Esophagus squamous epithelium (tissue), 5 donors: ENCODE measurements at places on chromosomes 5 and 9.
A peak's percentile ranks its signal among the peaks of the same experiment; 100 is the strongest.

DNA sequence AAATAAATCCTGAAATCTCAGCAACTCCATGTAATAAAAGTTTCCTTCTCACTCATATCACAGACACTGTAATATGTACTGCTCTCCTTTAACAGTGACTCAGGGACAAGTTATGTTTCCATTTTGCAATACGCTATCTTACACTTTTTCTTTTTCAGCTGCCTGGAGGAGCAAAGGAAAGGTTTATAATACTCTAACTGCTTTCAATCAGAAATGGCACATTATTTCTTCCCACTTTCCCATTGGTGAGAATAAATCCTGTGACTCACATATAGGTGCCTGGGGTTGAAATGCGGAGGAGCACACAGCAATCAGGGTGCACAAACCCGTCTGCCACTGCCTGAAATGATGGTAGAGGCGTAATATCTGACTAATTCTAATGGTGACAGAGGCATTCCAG, 186.6 kb downstream of the HINT1 start:
- DNase-seq, result no peak

DNA sequence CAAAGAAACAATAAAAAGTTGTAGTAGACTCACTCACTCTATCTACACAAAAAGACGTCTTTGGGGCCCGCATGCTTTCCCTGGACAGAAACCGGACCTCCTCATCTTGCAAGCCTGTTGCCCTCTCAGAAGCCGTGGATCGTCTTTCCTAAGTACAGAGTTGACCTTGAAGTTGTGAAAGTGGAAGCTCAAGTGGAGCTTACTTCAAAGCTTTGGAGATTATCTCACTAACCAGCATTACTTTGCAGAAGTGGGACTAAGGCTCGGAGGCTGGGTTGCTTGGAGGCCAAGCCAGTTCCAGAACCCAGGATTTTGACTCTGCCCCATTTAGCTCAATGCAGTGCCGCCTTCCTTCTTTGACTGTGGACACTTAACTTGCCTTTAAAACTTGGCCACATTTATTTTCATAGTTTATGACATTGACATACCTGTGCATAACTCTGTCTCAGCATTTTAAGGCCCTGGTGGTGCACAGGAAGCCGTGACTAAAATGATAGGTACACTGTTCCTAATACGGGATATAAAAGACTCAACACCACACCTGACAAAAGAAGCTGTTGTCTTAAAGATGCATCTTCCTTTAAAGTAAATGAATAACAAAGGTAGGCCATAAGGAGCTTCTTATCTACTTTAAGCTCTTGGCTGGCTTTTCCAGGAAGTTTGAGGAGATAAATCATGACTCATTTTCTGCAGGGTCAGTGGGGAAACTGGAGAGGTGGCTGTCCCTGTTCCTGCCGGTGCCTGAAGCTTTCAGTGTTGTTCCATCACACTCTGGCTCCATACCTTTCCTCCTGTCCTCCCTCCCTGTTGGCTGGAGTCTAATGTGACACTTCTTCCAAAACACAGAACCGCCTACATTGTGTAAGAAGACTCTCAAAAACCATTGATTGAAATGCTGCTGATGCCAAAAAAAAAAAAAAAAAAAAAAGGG, 10.7 kb downstream of the SLC25A25 start:
- DNase-seq, result no peak

DNA sequence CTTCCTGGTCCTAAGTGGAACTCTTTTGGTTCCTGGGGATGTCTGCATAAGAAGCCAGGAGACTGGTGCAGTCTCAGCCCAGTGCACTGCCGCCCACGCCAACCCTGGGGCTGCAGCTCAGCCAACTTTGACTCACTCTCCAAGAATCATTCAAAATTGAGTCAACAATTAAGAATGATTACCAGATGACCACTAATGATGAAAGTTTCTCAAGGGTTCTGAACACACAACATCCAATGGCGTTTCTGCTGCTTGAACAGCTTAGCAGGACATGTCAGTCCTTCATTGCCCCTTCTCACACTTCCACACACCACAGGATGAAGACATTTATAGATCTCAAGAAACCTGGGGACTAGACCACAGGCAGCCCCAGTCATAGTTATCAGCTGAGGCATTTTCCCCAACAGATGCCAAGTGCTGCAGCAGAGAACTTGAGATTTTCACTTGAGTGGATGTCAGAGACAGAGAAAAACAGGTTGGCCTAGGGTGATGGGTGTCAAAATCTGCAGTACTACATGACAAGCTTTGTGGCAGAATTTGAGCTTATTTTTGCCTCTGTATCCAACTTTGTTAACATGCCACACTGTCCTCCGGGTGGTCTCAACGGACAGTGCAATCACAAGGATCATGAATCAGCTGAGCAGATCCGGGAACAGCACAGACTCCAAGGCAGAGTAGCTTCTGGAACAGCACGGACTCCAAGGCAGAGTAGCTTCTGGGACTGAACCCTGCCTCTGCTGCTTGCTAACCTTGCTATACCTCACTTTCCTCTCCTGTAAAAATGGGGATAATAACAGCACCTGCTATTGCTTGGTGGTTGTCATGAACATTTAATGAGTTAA, 356.1 kb downstream of the SPOCK1 start:
- no peak for DNase-seq

DNA sequence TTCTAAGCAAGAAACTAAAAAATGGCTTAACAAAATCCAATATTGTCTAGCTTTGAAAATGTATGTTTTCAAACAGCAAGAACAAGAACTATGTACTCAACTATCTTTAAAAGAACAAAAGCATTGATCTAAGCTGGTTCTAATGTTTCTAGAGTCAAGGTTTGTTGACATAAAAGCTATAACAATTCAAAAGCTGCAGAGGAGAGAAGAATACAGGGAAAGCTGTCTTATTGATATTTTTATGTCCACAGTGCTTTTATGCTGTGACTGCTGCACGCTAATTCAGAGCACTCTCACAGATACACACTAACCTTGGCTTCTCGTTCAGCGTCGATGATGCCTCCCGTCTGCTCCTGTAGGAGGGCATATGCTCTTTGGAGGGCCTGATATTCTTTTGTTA, 129.5 kb upstream of the DPYSL3 start:
- no peak for DNase-seq

DNA sequence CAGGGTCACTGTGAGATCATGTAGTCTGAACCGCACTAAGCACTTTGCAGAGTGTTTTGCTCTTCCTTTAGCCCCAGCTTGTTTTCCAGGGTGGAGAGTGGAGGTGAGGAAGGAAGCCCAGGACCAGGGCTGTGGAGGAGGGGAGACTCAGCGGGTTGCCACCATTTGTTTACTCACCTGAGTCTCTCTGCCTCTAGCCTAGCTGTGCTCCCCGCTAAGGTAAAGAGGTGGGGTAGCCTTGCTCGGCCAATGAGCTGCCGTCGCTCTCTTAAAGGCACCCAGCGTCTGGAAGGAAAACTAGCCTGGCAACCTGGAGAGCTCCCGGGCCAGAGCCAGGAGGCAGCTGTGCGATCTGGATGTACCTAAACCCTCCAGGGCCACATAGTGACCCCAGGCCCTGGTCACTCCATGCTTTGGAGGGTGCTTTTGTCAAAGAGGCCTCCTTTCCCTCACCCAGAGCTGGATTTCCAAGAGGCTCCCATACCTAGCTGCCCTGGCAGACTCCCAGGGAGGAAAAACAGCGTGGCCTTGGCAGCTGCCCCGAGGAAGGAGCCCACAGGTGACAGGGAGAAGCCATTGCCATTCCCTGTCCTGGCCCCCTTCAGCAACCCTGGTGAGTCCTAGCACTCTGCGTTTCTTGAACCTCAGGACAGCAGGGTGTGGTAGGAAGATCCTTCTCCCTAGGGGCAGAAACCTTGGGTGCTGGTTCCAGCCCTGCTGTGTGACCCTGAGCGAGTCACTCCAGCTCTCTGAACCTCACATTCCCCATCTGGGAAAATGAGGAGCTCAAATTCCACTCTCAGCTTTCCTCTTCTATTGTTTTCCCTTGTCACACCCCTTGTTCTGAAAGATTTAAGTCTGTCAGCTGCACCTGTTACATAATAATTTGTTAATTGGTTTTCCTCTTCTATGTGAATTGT, 42.4 kb upstream of the LARP1 start:
- DNase-seq, result no peak

DNA sequence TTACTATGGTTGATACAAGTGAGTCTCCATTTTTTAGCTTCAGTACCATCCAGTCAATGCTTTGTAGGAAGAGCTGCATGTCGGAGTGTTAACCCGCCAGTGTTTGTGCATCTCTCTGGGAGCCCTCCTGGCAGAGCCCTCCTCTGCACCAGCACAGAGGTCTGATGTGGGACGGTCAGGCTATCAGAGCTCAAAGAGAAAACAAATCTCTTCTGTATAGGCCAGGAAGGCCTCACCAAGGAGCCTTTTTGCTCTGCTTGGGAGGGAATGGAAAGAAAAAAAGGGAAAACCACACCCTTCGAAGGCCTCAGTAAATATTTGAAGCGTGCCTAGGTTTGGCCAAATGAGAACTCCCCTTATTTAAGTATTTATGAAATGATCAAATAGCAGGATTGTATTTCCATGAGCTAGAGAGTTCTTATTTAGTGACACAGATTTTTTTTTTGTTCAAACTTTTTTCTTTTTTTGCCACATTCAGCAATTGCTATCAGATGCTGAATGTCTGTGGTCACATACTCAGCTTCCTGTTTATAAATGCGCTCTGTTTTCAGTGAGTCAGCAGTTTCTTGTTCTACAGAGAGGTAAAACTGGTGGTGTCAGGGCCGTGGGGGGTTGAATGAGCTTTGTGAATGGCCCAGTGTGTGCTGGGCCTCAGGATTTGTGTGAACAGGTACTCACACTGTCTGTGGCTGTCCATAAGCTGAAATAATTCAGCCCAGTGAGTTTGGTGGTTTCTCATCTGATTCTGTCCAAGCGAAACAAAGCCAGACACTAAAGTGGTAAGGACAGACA, 226.6 kb downstream of the SNX18 start:
- peak; percentile 29 for DNase-seq

GRCh38 chr5:78289911-78290310, 4.6 kb downstream of the AP3B1 start:
- DNase-seq, result no peak

DNA sequence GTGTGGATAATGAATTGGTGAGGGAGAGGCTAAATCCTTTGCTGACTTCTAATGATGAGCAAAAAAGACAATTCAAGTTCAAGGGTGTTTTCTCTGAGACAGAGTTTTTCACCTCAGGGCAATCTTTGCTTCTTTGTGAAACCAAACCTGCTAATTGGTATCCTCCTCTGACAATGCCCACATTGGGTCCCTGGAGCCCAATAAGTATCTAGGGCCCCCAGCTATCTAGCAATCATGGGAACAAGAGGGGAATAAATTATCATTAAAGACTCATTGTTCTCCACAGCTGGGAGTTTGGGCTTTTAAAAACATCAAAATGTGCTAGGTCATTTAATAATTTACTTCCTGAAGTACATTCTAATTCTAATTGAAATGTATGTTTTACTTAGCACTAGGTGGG, 227.3 kb downstream of the TMEM167A start:
- DNase-seq, result no peak

GRCh38 chr5:759111-759751, 25.3 kb downstream of the ZDHHC11B start:
- no peak for DNase-seq

DNA sequence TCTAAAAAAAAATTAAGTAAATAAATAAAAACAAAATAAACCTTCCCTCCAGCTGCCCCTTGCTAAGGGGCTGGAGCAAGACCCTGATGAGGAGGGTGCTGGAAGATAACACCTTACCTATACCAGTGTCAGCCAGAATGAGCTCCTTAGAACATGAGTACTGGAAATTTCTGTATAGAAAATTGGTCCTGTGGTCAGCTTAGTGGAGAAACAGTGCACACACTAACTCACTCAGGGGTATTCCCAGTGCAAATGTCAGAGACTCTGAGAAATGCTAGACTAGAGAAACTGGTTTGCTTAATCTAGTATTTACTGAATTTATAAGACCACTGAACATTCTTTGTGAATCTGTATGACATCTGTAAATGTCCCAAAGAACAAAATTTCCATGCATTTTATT, 62.1 kb upstream of the CTXN3 start:
- no peak for DNase-seq

- DNase-seq, result no peak
These were observed 18.7 kb downstream of the INIP start for GRCh38 chr9:112699230-112699629.

GRCh38 chr9:124016175-124017050, 4.8 kb downstream of the LHX2 start:
- no peak for DNase-seq

GRCh38 chr5:103475629-103476240, 86.9 kb downstream of the NUDT12 start:
- DNase-seq, result no peak

DNA sequence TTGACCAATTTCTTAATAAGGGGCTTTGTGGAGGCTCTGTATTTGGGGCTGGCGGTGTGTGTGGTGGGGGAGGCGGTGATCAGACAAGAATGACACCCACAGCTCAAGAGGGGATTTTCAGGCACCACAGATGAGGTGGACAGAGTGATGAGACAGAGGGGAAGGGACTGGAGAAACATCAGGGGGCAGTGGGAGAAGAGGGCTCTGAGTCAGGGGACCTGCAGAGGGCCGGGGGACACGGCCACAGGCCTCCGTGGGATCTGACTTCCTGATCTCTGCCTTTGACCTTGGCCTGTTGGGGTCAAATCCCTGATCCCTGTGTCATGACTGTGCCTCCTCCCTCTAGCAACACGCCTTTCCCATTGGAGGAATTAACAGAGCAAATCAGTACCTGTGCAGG, 197.7 kb downstream of the C9orf50 start:
- no peak for DNase-seq

DNA sequence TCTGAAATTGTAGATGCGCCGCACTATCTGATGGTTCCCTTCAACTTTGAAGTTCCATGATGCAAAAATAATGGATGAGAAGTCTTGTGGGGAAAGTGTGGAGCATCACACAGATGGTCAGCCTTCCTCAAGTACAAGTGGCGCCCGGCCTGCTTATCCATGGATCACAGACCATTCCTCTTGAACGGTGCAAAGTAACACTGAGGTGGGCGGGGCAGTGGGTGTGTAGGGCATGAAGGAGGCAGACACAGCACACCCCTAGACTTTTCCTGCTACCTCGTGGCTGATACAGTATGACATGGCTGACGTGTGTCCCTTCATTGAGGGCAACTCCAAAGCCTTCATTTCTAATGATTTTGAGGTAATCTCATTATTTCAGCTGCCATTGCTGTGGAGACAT, 2.5 kb upstream of the GNG10 start:
- DNase-seq, result no peak

DNA sequence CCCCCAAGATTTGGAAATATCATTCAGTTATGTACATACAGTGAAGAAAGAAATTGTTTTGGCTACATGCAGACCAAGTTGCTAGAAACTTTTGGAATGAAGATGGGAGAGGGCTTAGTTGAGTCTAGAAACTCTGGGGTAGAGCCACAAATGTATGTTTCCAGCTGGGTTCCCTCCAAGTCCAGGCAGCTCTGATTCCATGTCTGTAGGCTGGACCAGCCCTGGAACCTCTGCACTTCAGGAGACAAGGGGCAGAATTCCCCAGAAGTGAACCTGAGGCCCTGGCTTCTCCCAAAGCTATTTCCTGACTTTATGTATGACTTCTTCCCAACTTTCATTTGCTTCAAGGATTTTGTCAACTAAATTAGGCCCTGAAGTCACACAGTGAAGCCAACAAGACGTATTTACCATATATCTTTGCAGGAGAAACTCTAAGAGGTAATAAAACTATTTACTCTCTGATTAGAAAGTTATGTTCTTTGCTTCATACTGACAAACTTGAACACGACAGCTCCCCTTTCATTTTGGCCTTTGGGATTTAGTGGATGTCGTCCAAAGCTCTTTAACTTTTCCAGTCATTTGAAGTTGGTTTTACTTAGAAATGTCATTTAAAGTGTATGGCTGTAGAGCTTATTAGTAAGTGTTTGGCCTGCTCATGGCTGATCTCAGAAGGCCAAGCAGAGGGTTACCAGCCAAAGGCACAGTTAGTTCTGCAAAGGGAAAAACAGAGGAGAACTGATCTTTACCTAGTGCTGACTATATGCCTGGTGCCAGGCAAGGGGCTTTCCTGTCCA, 152.0 kb upstream of the SLC28A3 start:
- no peak for DNase-seq
